Fibroblast of villous mesenchyme (primary cell): ENCODE measurements at places on chromosomes 16 and 17. TPM values are rescaled to one million over a fixed set of nuclear protein-coding genes. Genes with fewer than 3 reads are reported as not detected.

Gene CSH1
- not detected in 2 replicates for total RNA-seq

Gene ACSM2A
- total RNA-seq = not detected in 2 replicates

Gene PPP1R27
- total RNA-seq = not detected in 2 replicates

Gene ST6GALNAC1
- not detected in 2 replicates for total RNA-seq

Gene LRRC59
- total RNA-seq = 181 and 191 TPM in 2 replicates

Gene CYGB
- 11.7 and 14.2 TPM in 2 replicates for total RNA-seq
